D721Med (cell line): ENCODE measurements at places on chromosomes 12 and 14.

DNA sequence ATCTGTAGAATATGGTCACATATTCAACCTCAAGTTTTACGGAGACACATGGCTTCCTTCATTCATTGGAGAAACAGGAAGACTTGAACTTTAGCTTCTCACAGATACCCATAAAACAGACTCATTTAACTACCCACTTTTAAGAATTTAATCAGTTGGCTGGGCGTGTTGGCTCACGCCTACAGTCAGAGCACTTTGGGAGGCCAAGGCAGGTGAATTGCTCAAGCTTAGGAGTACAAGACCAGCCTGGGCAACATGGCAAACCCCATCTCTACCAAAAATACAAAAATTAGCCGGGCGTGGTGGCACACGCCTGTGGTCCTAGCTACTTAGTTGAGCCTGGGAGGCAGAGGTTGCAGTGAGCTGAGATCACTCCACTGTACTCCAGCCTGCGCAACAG lies 64.7 kb upstream of the STAC3 start:
- no peak for DNase-seq

DNA sequence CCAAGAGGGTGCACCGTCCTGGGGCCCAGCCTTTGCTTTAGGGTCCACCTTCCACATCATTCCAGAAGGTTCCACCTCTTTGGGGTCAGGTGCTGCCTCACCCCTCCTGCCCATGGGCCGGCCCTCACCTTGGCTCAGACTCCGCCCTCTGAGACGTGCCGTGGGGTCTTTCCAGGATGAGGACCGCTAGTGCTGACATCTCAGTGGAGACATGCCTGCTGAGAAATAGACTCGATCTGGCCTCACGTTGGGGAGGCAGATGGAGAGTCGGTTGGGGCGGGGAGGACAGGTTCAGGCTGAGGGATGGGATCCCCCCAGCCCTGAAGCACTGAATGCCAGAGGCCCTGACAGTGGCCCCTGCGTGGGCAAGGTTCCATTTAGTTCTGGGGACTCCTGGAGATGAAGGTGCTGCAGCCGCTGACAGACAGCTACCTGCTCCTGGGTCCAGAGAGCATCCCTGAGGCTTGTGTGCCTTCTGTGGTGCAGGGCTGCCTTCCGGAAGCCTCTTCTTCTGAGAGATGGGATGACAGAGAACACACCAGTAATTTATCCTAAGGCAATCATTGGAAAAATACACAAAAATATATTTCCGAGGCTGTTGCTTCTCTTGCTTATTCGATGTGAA lies 185.3 kb downstream of the KIF26A start:
- no peak for DNase-seq

DNA sequence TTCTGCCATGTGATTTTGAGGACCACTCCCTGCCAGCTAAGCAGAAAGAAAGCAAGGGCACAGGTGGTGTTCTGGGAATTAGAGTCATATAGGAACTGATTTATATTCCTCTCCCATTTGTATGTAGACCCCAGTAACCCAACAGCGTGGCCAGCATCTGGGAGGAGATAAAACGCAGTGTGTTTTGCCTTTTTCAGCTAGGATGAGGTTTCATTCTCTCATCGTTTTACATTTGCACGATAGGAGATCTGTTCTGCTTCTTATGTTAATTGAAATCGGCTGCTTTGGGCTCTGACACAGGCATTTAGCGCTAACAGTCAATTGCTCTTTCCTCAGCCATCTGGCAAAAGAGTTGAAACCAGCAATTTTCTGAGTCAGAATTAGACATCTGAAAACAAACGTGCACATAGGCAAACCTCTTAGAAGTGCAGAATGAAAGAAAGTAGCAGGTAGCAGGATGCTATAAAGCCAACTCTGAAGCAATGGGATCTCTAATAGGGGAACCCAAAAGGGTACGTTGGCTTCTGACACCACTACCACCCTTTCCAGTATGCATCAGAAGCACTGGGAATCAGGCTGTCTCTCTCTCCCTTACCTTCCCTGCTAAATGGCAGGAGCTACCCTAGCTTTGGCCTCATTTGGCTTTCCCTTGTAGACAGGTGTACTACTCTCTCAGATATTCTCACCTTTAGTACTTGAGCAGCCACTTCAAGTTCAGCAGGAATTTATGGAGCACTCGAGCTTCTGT lies 219.1 kb downstream of the PHLDA1 start:
- DNase-seq, result no peak

DNA sequence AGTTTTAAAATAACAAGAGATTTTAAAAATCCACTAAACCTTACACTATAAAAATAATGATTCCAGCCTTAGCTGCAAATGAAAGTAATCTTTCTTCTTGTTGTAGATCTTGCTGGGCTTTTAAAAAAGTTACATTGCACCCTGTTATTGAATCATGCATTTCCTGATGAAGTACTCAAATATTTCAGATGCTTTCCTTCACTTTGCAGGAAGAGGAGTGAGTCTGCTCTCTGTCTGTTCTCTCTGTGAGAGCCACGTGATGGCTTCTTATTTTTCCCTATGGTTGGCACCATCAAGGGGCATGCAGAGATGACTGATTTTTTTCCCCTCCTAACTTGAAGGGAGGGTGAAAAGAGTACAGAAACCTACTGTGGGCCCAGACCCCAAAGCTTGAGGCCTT lies 262.7 kb downstream of the ATP23 start:
- no peak for DNase-seq

DNA sequence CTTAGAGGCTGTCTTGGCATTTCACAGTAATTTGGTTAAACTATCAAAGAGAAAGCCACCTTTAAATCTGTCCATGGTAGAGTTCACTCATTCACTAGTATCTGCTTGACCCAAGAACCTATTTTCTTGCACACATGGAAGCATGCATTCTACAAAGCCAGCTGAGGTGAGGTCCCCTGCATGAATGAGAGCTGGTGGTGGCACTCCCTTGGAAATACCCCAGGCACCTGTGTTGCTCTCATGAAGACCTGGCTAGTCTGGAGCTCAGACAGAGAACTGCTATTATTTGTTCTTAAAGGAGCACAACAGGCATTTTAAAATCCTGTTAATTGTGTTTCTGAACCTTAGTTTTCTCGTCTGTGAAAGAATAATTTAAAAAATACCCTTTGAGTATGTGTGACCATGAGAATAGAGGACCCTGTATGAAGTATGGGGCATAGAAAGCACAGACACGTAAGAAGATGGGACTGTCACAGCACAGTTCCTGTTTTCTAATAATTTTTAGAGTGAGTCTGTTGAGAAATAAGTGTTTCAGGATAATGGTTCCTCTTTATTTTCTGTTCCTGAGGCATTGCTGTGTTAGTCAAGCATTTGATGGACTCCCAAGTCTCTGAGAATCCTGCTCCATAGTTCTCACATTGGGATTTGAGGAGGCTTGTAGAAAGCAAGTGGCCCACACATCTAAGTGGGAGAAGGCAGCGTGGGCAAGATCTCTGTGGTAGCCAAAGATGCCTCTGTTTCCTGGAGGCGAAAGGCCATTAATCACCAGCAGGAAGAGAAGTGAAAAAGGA lies 10.9 kb downstream of the RGS6 start:
- no peak for DNase-seq

- no peak for DNase-seq
Measured at GRCh38 chr12:8562310-8562709, 21.6 kb upstream of the CLEC4E start.

GRCh38 chr12:89779090-89779489 lies 70.5 kb upstream of the ATP2B1 start:
- no peak for DNase-seq

DNA sequence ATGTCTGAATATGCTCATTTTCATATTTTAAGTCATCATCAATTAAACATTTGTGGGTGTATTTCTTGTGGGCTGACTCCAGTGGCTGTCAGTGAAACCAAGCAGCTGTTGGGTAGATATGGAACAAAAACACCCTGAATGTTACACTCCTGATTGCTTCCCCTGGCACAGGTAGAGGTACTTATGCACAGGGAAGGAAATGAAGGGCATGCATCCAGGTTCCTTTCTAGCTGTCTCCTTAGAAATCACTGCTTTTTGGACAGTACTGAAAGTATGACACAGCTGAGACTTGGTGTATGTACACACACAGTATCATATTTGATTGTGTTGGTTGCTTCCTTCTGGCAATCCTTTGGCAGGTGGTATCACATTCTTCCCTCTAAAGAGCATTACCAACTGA lies 1006.7 kb downstream of the DIO2 start:
- DNase-seq, result no peak

GRCh38 chr12:129049917-129050316 lies 196.6 kb downstream of the GLT1D1 start:
- DNase-seq, result no peak

DNA sequence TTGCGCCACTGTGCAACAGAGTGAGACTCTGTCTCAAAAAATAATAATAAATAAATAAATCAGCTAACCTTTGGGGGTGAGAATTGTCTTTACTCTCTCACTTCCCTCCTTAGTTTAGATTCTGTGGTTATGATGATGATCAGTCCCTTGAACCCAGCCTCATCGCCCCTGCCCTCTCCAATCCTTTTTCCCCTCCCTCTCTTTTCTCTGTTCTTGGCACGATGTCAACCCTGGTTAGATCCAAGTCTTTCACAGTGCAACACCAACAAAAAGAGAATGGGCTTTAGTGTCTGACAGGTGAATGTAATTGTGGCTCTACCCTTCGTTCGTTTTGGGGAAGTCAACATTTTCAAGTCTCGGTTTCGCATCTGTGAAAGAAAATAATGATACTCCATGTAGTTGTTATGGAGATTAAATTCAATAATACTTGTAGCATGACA lies 59.0 kb downstream of the NTN4 start:
- no peak for DNase-seq

- no peak for DNase-seq
Measured at GRCh38 chr12:132818562-132818961, 10.1 kb downstream of the GOLGA3 start.

- no peak for DNase-seq
Measured at GRCh38 chr12:19819231-19819630, 379.9 kb downstream of the AEBP2 start.
